ENCODE measurements at places on chromosomes 2 and 18.

DNA sequence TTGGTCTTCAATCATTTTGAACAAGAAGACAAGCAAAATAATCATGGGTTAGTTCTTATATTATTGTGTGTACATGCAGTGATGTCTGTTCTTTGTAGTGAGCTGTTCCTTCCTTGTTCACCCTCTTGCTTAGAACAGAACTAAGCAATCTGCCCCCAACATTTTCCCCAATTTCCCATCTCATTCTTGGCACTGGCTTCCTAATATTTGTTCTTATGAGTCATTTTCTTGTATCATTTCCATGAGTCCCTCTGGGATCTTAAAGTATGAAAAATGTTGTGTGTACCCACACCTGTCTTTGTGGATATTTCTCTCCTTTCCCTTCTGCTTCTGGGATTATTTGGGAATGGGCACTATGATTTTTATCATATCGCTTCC, 3.5 kb upstream of the IL1B start:
- no peak for DNase-seq

- DNase-seq, result no peak
Observed at GRCh38 chr2:180505203-180505602, 475.2 kb upstream of the UBE2E3 start.

DNA sequence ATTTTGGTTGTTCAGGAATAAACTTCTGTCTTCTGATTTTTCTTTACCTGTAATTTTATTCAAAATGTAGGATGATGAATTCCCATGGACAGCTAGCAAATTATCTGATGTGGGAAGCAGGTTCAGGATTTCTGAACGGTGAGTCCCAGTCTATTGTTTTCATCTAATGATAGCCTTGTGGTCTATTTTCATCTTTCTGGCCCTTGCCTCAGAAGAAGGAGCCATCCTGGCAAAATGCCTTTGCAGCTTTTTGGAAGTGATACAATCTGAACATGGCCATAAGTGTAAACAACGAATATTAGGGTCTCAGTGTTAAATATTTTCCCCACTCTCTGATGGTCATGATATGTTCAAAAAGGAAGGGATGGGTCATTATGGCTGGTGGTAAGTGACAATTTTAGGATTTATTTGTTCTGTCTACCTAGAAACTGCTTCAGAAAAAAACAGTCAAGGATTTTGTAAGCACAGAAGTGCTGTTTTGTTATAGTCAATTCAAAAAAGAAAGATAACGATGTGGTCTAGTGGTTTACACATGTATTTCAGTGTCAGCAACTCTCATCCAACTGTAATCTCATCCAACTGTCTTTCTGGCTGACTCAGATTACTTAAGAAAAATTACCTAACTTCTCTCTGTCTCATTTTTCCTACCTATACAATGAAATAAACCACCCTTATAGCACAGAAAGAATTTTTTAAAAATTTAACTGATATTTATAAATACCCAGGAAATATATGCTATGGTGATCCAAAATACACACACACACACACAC, 272.6 kb upstream of the ERBB4 start:
- no peak for DNase-seq

DNA sequence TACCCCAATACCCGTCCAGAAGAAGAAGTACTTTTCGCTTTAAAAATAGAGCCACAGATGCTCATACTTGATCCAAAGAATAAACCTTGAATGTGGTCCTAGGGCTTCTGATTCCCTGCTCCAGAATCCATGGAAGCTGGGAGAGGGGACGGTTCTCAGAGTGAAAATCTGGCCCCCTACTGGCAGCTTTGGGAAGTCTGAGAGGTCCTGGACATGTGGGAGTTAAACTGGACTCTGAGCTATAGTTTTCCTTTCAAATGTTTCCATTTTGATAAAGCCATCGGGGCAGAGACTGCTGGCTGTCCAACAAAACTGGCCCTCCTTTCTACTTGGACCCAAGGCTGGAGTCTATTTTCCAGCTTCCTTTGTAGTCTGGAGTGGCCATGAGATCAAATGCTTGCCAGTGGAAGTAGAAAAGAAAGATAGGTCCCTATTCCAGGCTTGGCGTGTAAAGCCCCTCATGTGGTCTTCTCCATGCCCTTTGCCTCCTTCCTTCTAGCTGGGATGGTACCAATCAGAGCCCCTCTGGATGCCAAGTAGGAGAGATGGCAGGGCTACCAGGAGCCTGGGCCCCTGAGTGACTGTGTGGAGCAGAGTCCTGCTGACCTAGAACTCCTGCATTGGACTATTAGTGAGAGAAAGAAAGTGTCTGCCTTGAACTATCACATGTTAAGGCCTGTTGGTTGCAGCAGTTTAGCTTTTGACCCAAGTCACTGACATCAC, 37.7 kb upstream of the TBC1D8 start:
- DNase-seq, result no peak

- no peak for DNase-seq
Observed at GRCh38 chr2:38159597-38159996, 83.6 kb upstream of the CYP1B1 start.

- no peak for DNase-seq
Observed at GRCh38 chr2:47346-47725, 1.0 kb upstream of the FAM110C start.

GRCh38 chr18:27004056-27004829, 138.7 kb upstream of the AQP4 start:
- DNase-seq, result no peak

DNA sequence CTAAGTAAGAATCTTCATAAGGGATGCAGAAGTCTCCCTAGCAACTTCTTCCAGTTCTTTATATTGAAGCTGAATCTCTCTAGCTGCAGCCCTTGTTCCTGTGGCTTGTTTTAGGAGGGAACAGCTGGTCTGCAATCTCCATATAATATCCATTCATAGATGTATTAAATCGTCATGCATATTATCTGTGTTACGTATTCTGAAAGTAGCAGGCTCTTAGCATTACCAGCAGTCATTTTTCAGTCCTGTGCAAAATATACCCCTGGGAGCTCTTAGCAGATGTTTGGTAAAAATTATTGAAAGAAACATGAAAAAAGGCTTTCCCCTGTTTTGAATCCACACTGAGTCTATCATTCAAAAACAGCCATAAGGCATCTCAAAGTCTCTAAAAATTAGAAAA, 385.3 kb downstream of the IRS1 start:
- DNase-seq, result no peak

GRCh38 chr2:160298960-160299359, 98.9 kb upstream of the ITGB6 start:
- DNase-seq, result no peak

- no peak for DNase-seq
Observed at GRCh38 chr2:143264851-143265250, 135.6 kb downstream of the ARHGAP15 start.

DNA sequence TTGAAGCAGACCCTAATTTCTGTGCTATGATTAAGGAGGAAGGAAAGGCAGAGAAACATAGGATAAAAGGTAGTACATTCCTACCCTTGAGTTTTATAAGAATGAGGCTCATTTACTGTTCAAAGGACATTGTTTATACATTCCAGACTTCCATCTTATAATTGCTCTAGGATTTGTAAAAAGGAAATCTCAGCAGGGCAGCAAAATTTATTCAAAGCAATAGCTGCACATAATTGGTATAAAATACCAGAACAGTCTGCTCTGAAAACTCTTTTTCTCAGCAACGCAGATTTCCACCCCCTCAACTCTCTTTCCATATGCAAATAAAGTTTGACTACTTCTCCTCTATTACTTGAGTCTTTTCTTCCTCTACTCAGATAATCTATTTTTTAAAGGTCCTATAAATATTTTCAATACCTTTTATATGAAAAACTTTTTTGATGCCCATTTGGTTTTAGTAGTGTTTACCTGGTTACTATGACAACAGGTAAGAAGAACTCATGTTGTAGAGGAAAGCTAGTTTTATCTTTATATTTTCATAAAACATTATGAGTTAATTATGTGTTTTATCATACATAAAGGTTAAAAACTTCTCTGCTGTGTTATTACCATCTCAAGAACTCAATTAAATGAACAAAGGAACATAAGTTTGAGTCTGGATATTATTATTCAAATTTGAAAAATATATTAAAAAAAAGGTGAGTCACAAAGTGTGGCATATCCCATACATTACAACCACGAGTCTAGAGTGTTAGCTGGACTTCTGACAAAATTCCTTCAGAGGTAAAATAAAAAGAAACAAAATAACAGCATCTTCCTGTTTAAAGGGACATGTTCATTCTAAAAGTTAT, 19.9 kb downstream of the RBMS1 start:
- no peak for DNase-seq

GRCh38 chr2:210901326-210901725, 344.9 kb downstream of the CPS1 start:
- no peak for DNase-seq

DNA sequence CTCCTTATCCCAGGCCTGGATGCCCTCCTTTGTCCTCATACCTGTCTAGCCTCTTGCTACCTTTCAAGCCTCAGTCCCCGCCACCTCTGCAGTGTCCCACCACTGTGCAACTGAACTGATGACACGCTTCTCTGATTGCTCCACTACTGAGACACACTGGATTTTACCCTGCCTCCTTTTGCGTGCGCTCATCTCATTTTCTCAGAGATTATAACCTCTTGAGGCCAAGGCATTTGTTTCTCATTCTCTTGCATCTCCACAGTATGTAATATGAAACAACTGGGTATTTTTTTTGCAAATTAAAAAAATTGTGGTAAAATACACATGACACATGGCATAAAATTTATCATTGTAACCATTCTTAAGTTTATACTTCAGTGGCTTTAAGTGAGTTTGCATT, 95.4 kb downstream of the PRKCE start:
- DNase-seq, result no peak

DNA sequence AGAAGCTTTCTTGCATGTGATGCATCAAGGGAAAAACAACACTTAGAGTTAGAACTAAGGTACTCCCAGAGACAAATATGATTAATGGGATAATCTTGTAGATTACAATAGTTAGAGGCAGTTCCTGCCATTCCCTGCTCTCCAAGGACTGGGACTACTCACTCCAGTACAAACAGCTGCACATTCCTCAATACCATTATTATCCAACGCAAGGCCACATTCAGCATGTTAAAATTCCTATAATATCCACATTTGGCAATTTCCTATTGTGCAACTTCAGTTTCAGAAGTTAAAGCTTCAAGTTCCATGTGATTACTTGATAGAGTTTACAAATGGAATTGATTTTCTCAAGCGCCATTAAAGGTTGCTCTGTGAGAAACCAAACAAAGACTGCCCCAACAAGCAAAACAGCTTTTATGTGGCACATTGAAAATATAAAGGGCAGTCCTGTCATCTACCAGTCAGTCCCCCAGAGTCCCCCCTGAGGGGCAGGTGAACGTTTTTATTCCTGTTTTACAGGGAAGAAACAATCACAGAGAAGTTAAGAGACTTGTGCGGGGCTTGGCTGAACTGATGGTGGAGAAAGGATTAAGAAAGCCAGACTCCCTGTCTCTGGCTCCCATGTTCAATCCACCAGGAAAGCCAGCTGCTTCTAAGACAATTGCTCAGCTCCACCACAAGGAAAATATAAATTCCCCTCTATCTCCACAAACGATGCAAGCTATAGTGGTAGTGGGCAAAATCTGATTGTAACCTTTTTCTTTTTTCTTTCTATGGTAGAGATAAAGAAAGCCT, 72.6 kb downstream of the TXNL1 start:
- DNase-seq, result no peak

DNA sequence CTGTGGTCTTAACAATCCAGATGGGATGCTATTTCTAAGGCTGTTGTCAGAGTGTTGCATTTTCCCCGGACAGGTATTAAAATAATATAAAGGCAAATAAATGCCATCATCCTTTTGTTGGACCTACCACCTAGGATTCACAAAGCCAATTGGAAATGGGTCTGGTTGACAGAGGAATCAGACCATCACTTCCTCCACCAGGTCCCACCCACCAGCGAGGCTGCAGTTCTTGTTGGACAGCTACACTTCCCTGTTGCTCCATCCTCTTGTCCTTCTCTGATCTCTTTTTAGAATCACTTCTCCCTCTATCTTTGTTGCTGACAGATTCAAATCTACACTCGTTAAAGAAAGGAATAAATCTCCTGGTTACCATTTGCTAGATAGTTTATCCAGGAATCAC, 1.1 kb downstream of the TMEM169 start:
- DNase-seq, result no peak

- no peak for DNase-seq
Observed at GRCh38 chr2:111944531-111945210, 46.3 kb downstream of the MERTK start.

DNA sequence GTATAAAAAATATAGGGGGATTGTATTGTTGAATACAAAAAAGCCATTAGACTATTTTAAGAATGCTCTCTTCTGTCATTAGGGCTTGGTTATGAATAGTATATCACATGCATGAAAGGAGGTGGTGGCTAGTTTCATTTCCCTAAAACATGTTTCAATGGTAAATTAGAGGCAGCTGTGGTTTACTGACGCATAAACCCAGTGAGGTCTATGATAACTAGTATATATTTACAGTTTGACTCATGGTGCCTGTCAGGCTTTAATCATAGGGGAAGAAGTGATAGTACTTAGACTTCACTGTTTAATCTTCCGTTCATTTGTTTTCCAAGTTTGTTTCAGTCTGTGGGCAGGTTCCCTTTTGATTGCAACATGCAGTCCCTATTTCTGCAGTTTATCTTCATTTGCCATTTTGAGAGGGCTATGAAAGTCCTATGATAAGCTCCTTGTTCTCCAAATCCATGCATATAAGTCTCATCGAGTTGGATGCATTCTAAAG, 55.1 kb upstream of the MAP4K3 start:
- peak; percentile 49 for DNase-seq

- no peak for DNase-seq
Observed at GRCh38 chr2:24731040-24731439, 62.2 kb downstream of the PTRHD1 start.

GRCh38 chr2:47422016-47422415, 19.1 kb downstream of the MSH2 start:
- DNase-seq, result no peak

DNA sequence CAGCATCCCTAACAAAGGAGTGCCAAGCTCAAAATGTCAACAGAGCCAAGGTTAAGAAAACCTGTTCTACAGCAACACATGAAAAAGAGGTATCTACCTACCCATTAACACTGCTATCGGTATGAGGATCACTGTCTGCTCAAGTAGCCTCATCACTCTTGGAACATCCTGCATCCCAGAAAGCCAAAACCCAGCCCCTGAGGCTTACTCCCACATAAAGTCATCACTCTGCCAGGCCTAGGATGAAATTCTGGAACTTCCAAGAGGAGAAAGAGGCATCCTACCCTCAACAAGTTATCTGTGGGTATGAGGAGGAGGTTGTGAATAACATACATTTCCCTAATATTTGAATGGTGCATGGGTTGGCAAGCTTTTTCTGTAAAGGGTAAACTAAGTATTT, 25.5 kb downstream of the CDH2 start:
- no peak for DNase-seq

DNA sequence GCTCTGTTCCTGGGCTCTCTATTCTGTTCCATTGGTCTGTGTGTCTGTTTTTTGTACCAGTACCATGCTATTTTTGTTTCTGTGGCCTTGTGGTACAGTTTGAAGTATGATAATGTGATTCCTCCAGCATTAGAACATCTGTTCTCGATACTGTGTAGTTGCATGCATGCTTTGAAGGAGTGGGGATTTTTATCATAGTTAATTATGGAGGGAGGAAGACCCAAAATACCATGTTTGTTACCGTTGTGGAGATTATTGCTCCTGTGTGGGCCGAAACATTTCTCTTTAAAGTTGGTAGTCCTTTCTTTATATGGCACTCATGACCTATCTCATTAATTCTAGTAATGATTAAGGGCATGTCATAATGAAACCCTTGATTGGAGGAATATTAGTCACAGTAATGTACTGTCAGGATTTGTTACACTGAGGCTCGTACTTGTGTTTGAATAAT, 87.6 kb downstream of the TTC27 start:
- DNase-seq, result no peak
